ENCODE measurements at places on chromosomes 3 and 15.

- DNase-seq = no peak
Observed at GRCh38 chr3:16106050-16106449, 68.4 kb upstream of the GALNT15 start.

GRCh38 chr3:18743761-18744160 lies 318.6 kb upstream of the SATB1 start:
- no peak for DNase-seq

DNA sequence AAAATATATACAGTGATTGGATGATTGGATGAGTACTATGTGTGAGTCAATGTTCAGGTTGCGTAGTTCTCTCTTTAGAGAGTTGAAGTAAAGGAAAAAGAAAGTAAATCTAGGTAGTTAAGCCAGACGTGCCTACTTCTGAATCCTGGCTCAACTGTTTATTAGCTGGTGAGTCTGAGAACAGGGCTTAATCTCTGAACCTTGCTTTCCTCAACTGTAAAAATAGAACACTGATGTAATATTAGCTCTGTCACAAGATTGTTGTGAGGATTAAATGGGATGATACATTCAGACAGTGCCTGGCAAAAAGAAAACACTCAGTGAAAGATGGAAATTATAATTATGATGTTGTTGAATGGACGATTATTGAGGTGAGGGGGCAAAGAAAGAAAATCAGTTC lies 413.4 kb downstream of the MAGI1 start:
- no peak for DNase-seq

DNA sequence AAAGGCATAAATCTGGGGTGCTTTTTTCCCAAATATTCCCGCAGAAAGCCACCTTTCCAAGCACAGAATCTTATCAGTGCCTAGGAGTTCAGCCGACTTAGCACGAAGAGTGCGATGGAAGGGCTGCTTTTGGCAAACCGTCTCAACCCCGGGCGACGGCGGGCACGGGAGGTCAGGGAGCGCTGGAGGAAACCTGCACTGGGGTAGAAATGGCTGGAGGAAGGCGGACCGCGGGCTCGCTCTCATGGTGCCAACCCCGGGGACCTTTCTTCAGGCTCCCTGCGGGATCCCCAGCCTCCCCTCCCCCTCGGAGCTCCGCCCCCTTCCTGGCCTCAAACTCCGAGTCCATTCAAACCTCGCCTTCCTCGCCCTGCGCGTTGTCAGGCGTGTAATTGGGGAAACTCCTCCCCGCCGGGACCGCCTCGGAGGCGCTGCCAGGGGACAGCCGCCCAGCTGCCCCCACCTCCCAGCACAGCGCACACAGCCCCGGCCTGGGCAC lies at the start of gene GABRG3:
Gene GABRG3, plus strand, starts transcription at position 470 of the 499 bp plus-strand sequence.
- DNase-seq = no peak

DNA sequence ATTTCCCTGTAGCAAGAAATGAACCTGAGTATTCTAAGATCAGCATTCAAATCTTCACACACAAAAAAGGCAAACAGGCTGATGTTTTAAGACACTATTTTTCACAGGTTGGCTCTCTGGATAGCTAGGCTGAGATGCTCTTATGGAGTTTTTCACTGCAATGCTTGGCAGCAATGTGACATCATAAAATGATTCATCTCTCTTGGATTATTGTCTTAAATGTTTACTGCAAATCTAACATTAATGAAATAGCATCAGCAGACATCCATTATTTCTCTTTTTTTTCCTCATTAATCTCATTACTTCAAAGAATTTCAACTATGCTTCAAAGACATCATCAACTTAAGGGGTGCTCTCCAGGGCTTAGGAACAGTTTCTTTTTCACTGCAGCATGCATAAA lies 23.6 kb upstream of the SSUH2 start:
- DNase-seq = no peak

GRCh38 chr15:65998486-65998885 lies 129.2 kb downstream of the RAB11A start:
- no peak for DNase-seq

DNA sequence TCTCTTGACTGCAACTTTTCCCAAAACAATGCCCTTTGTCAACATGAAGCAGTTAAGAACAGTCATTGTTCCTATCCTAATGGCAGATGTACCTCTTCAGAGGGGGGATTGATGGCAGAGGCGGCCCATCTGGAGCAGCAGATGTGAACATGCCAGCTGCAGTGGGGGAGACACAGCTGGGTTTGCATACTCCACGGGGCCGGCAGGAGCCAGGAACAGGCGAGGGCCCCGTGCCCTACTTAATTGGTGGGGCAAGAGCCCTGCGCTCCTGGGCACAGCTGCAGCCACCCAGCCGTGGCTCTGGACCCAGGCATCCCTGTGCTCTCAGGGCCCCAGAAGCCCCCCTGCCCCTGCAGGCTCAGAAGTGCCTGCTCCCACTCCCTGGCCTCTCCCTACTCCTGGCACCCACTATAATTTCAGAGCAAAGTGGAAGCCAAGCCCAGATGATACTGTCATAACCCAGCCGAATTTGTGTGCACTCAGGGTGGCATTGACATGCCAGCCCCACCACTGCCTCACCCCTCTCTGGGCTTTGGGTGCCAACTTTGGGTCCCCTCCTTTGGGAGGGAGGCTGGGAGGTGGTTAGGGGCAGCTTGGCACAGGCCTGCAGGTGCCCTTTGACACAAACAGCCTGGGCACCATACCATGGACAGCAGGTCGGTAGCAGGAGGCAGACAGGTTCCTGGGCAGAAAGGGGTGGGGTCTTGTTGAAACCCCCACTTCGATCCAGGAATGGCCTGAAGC lies 34.6 kb downstream of the ROPN1B start:
- DNase-seq = no peak

GRCh38 chr3:60461267-60461666 lies 790.0 kb downstream of the FHIT start:
- no peak for DNase-seq

DNA sequence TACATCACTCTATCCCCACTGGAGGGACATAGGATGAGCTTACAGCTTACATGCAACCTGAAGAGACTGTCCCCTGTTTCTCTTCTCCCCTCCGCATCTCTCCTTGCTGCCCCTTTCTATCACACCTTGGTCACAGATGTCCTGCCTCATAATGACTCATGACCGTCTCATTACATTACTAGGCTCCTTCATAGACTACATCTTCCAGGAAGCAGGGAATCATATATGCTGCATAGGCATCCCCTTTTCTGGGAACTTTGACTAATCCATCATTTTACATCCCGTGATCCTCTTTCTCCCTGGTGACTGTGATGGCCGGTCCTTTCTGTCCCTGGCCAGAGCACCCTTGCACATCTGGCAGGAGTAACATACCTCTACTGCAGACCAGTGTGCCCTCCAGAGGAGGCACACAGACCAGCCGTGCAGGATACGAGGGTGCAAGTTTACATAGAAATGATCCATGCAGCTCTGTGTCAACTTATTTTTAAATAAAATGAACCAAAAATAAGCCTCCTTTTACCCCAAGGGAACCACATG lies 188.9 kb downstream of the CACNA2D3 start:
- DNase-seq = no peak

GRCh38 chr3:38608961-38609360 lies 40.5 kb downstream of the SCN5A start:
- no peak for DNase-seq

- DNase-seq = no peak
Observed at GRCh38 chr3:42745776-42746454, 27.1 kb downstream of the CCDC13 start.

Measured in hematopoietic multipotent progenitor cell treated with erythropoietin and hydrocortisone succinate and interleukin-3 and kit ligand, for 15 days (in vitro differentiated cells).